ENCODE measurements at places on chromosomes 12 and 14.

GRCh38 chr12:99309812-99310211 is 337.7 kb upstream of the GARIN6 start:
- DNase-seq = no peak

- no peak for DNase-seq
These were observed 34.5 kb downstream of the HMGA2 start for GRCh38 chr12:65858831-65859230.

DNA sequence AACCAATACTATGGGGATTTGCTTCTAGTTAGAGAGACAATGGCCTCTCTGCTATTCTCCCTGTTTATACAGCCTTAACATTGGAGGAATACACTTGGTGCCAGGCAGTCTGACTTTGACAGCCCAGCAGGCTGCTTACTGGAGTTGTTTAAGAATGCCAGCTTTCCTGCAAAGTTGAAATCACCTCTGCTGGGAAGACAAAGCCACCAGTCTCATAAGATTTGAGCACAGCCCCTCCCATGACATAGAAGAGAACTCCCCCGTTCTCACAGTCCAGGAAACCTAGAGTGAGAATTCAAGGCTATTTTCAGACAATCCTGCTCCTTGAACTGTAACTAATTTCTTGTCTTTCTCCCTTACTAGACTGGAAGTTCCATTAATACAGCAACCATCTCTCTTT is 21.1 kb upstream of the CATSPERB start:
- DNase-seq = no peak

GRCh38 chr14:98946940-98947339 is 325.1 kb downstream of the BCL11B start:
- DNase-seq = peak; percentile 6

GRCh38 chr14:99817331-99817730 is 24.1 kb downstream of the EML1 start:
- no peak for DNase-seq

DNA sequence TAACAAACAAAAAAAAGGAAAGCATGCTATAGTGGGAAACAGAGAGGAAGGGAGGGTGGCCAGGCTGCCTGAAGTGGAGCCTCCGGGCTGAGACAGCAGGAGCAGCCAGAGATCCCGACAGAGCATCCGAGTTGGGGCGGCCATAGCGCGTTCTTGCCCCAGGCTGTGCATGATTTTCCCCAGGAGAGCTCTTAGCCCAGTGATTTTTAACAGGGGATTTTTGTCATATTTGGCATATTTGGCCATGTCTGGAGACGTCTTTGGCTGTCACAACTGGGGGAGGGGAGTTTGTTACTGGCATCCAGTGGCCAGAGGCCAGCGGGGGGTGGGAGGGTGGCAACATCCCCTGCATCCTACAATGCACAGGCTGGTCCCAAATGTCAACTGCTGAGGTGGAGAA is 23.6 kb downstream of the BDKRB1 start:
- no peak for DNase-seq

GRCh38 chr14:55272387-55272786 is 1.2 kb downstream of the FBXO34 start:
- no peak for DNase-seq

- no peak for DNase-seq
These were observed 43.9 kb downstream of the TMTC3 start for GRCh38 chr12:88185988-88186387.

- no peak for DNase-seq
These were observed 508.2 kb downstream of the NELL2 start for GRCh38 chr12:44367916-44368315.

DNA sequence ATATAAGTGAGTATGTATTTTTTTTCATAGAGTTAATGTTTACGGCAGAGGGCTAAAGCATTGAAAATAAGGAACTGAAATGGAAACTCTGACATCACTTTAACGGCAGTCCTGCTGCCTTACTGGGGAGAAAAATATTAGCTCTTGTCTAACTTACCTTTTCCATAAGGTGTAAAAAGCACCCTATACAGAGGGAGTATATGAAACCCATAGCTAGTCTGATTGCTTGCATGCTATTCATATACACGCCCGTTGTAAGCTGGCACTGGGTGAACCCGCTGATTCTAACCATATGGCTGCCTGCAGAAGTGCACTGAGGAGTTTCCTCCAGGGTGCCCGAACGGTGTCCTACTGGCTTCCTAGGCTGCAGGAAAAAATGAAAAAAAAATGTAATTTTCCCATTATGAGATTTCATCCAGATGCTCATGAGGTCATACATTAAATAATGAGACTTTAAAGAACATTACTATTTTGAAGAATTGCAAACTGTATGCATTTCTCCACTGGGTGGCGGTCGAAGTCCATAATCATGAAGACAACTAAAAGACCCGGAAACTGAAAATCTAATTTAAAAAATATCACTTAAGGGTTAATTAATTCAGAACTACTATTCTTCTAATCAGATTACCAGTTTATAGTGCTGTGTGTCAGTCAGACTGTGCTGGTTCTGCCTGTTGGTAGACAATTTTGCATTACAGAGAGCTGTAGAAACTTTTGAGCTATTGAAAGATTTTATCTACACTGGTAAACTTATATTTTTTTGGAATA is 144.7 kb downstream of the ALX1 start:
- DNase-seq = no peak

DNA sequence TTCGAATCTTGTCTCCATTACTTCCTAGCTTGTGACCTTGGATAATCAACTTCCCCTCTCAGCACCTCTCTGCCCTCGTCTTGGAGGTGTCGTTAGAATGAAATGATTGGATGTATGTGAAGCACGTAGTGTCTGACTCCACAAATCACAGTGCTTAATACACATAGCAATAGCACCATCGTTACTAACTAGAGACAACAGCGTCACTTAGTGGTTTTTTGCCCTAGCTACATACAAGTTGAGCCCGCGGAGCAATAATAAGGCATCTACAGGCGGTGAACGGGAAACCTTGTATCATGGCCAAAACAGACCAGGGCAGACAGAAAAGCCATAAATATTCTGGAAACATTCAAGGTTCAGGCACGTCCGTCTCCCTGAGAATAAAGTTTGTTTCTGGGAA is 154.9 kb downstream of the ASCL4 start:
- DNase-seq = peak; percentile 44

- no peak for DNase-seq
These were observed 7.3 kb upstream of the CACNB3 start for GRCh38 chr12:48810903-48811431.

GRCh38 chr14:58104808-58105207 is 47.2 kb downstream of the ARMH4 start:
- DNase-seq = no peak

DNA sequence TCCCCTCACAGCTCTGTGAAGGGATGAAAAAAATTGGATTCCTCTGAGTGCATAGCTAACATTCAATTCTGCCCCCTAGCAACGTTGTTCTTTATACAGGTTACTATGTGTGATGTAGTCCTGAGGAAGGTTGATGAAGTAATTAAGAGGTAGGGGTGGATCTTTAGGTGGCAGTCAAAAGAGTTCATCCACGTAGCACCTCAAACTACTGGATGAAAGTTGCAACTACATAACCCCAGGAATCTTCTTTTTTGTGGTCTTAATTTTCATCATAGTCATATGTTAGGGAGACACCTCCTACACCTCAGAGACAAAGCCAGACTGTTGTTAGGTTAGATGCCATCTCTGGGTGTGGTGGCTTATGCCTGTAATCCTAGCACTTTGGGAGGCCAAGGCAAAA is 10.2 kb upstream of the NFE2 start:
- DNase-seq = no peak

GRCh38 chr12:85509857-85510256 is 229.8 kb downstream of the ALX1 start:
- DNase-seq = no peak

GRCh38 chr14:31960039-31960438 is 117.1 kb upstream of the ARHGAP5 start:
- no peak for DNase-seq

DNA sequence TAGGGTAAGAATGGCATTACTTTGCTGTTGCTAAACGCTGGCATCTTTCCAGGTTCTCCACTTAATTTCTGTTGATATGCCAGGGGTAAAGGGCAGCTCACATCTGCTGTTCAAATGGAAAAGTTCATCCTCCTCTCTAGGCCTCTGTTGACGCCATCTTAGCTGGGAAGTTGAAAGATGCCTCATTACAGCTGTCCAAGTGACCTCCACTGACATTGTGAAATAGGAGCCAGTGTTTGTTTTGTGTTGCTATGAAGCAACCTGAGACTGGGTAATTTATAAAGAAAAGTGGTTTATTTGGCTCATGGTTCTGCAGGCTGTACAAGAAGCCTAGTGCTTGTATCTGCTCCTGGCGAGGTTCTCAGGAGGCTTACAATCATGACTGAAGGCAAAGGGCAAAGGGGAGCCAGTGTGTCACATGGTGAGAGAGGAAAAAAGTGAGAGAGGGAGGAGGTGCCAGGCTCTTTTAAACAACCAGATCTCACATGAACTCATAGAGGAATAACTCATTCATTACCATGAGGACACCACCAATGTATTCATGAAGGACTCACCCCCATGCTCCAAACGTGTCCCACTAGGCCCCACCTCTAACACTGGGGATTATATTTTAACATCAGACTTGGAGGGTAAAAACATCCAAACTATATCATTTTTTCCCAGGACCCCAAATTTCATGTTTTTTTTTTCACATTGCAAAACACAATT is 3.2 kb upstream of the ADAM21 start:
- DNase-seq = no peak

DNA sequence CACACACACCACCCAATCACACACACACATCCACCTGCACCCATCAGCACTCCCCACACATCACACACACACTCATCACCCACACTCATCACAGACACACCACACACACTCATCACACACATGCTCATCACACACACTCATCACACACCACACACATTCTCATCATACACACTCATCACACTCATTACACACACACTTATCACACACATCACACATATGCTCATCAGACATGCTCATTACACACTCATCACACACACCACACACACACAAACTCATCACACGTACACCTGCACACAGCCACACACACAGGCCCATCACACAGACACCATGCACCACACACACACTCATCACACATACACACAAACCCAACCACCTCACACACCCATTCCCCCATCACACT is 107.5 kb upstream of the C14orf180 start:
- no peak for DNase-seq

DNA sequence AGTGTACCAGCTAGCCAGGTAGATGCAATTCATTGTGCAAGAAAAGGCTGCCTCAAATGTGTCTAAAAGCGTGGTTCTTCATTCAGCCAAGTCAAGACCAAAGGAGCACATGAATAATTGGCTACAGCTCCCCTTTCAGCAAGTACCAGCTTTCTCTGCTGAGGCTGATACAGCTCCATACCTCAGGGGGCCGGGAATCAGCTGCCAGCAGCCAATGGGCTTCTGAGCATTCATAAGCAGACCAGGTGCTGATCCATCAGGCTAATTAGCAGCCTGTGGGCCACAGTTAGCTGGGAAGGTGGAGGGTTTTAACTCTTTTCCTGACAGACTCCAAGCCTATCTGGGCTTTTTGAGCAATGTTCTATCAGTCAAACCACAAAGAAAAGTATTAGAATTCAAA is 264.7 kb downstream of the APAF1 start:
- peak; percentile 97 for DNase-seq

DNA sequence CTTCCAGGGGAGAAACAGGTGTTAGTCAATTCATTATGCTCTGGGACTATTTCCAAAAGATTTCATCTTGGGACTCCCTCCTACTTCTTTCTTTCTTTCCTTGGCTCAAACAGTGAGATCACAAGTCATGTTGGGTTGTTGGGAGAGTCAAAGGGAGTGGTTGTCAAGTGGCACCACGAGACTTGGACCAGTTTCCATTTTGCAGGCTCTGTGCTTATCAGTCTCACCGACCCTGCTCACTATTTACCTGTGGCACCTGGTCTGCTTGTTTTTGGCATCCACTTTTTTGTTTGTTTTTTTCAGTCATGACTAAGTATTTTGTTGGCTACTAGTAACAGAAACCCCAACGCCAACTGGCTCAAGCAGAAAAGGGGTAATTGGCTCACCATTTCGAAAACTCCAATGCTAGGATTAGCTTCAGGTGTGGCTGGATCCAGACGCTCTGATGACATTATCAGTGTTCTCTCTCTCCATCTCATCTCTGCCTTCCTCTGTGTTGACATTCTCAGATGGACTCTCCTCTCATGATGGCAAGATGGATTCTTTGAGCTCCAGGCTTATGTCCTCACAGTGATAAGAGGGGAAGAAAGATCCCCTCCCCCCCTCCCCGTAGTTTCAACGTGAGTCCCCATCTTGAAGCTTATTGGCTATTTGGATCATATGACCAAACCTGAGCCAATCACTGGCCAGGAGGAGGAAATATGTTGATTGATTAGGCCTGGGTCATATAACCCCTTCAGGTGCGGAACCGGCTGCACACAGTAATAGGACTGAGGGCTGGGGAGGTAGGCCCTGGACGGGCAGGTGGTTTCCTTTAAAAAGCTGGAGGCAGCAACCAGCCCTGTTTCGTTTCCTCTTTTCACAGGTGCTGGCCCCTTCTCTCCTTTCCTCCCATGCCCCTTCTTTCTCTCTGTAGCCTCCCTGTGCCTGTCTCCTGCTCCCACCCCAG is 84.2 kb downstream of the AACS start:
- peak; percentile 50 for DNase-seq

- no peak for DNase-seq
These were observed 15.7 kb downstream of the CLEC4C start for GRCh38 chr12:7731486-7731885.

- no peak for DNase-seq
These were observed 8.7 kb downstream of the TMEM253 start for GRCh38 chr14:21109377-21110138.

DNA sequence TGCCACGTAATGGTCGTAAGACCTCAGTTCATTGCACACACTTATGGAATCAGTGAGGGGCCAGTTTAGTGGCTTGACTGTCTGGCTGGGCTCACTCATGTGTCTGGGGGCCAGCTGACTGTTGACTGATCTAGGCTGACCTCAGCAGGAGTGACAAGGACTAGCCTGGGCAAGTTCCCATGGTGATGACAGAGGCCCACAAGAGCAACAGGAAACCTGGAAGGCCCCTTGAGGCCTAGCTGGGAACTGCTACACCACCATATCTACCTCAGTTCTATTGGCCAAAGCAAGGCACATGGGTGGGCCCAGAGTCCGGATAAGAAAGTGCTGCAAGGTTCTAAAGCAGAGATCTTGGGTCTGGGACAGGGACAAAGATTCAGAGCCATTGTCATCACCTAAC is 21.3 kb upstream of the RFLNA start:
- DNase-seq = peak; percentile 13

GRCh38 chr14:100836941-100837804 is 11.3 kb downstream of the MEG3 start:
- no peak for DNase-seq

GRCh38 chr12:99043319-99043914 is 398.3 kb downstream of the APAF1 start:
- DNase-seq = peak; percentile 88

GRCh38 chr14:23327947-23328744 is 6.9 kb downstream of the PABPN1 start:
- peak; percentile 86 for DNase-seq

GRCh38 chr14:59823179-59823578 is 47.4 kb downstream of the RTN1 start:
- no peak for DNase-seq
